H9 (cell line): ENCODE measurements at places on chromosomes 2 and 18. TPM values are rescaled to one million over a fixed set of nuclear protein-coding genes. Genes with fewer than 3 reads are reported as not detected.

DNA sequence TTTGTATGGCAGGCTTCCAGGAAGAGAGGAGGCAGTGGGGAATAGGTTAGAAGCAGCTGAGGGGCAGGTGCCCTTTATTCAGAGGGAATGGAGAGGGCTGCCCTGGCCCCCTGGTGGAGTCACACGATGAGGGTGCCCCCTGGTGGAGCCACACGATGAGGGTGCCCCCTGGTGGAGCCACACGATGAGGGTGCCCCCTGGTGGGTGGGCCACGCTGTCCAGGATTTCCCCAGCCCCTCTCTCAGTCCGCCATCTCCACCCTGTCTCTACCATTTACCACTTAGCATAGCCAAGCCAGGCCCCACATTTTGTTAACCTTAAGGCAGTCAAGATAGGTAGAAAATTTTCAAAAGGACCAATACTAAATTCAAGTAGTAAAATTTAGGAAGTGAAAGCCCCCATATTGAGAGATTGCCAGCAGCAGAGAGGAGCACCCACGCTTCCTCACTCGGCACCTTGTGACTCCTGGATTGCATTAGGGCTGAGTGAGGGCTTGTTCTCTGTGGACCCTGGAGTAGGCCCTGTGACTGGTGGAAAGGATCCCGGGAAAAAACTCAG lies 10.4 kb upstream of the FAM228A start:
- DNase-seq: peak; percentile 69

Gene IL36A
- not detected in 2 replicates for total RNA-seq

Gene IL1RL1
- total RNA-seq: not detected in 2 replicates

Gene IL36B
- not detected in 2 replicates for total RNA-seq

DNA sequence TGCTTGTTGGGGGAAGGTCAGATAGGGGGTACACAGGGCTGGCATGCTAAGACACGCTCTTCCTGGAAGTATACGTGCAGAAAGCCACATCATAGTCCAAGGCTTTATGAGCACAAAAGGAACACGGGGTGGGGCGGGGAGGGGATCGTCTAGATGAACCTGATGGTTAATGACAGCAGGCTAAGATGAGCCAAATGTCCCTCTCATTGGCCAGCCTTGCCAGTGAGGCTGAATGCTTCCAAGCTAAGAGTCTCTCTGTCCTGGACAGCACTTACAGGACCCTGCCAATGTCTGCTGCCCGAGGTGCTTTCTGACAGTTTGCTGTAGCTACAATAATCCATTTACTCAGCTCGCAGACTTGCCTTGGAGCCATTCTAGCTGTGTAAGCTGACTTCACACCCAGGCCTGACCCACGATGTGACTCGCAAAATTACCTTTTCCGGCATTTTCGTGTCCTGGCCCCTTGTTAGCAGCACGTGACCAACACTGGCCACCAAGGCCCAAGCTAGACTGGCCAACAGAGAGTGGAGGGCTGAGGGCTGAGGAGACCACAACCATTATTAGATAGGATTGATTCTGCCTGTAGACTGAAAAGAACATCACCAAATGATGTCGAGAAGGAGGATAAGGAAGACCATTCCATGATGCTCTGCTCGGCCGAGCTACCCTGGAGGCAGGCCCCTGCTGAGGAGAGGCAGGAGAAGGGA lies 84.2 kb downstream of the MALT1 start:
- no peak for DNase-seq

Gene LRATD1
- 0.31 and 0.39 TPM in 2 replicates for total RNA-seq

Gene RAB6C
- not detected in 2 replicates for total RNA-seq
